Brain microvascular endothelial cell (primary cell): ENCODE measurements at places on chromosomes 11 and 22.

DNA sequence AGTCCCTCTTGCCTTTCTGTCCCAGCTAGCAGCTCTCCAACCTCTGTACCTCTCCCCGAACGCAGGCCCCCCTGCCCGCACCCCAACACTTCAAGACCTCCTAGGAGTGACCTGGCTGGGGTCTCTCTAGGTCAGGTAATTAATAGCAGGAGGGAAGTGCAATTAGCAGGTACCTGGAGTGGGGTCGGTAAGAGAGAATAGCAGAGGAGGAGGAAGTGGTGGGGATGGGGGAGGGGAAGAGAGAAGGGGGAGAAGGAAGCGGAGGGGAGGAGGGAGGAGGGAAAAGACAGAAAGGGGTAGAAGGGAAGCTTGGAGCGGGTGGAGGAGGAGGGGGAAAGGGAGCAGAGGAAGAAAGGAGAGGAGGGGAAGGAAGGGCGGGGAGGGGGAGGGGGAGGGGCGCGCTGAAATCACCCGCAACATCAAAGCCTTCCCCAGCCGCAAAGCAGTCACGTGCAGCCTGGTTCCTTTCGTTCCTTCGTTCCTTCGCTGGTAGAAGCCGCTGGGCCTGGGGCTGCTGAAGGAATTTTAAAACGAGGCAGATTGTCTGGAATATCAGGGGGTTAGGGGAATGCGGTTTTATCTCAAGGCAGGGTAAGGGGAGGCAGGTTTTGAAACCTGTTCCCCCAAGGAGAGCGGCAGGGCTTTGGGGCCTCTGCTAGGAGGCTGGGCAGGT, 29.3 kb upstream of the TCF20 start:
- no peak for DNase-seq

DNA sequence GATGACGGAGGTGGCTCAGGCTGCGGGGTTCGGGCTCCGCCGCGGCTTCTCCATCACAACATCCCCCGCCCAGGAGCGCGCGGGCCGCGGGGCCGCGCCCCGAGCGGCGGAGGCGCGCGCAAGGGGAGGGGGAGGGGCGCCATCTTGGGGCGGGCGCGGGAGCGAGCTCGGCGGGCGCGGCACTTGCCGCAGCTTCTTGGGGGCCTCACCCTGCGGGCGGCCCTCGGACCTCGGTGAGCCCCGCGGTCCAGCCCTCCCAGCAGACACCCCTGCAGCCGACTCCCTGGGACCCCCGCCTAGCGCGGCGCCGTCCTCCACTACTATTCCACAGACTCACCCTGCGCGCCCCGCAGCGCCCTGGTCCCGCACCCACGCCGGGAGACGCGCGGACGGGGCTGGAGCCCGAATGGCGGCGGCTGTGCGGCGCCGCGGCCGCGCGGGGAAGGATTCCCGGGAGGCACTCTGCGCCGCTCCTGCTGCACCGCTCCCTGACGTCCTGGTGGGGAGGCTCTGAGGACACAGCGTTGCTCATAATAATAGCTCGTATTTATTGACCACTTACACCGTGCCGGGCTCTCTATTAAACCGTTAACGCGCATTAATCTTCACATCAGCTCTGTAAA, at the start of gene APBB1:
APBB1 (minus strand) TSS at position 86 of the 623 bp plus-strand sequence. CDS start 7,747 bp downstream, outside the sequence.
- peak; percentile 47 for DNase-seq

DNA sequence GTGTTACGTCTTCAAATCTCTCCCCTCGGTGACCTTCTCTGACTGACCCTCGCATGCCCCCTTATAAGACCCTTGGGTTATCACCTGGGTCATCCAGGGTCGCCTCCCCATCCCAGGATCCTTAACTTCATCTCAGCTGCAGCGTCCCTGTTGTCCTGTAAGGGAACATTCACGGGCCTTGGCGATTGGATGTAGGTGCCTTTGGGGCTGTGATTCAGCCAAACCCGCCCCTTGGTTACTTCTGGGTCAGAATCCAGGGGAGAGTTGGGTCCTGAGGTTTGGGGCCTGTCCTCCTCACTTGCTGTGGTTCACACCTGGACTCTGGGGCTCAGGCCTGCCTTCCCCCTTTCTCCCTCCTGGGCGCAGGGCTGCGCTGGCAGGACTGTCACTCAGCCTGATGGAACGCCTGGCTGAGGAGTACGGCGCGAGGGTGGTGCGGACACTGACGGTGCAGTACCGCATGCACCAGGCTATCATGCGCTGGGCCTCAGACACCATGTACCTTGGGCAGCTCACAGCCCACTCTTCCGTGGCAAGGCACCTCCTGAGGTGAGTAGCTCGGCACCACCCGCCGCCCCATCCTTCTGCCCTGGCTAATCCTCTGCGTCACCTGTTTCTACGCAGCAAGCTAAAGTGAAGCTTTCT, 29.4 kb downstream of the IGHMBP2 start:
- DNase-seq = no peak

GRCh38 chr11:44916331-44916730, 34.4 kb downstream of the TP53I11 start:
- DNase-seq = no peak

- DNase-seq = no peak
These were observed 45.5 kb downstream of the CELSR1 start for GRCh38 chr22:46491946-46492345.

DNA sequence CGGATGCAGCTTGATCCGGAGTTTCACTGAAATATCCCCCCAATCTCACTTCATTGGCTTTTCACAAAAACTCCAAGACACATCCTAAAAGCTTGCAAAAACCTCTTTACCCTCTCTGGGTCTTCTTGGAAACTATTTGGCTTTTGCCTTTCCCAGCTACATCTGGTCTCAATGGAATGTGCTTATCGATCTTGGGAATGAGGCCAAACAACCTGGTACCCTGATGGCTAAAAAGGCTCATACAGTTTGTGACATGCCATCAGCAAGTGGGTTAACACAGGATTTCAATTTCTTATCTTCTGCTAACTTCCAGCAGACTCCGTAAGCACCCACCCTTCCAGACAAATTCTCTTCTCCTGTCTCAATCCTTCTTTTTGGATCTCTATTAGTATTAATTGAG, 45.9 kb upstream of the TEAD1 start:
- DNase-seq = no peak

DNA sequence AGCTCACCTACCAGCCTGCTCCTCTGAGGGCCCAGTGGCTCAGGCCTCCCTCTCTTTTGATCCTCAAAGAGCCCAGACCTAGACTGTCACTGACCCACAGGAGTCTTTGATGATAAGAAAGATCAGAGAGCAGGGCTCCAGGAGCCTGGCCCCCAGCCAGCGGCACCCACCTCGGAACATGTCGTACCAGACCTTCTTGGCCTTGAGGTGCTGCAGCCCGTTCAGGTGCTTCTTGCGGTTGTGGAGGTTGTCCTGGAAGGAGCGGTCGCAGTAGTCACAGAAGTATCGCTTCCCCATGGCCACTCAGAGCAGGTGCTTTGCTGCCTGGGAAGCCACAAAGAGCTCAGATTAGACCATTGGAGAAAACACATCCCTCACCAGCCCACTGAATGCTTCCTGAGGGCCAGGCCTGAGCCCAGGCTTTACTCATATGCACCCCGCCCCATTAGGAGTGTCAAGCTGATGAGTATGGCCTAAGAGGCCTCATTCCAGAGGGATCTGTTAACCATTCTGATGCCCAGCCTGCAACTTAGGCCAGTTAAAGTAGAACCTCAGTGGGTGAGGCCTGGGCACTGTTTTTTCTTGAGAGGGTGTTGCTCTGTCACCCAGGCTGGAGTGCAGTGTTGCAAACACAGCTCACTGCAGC, 18.4 kb downstream of the ZMAT5 start:
- DNase-seq = no peak

DNA sequence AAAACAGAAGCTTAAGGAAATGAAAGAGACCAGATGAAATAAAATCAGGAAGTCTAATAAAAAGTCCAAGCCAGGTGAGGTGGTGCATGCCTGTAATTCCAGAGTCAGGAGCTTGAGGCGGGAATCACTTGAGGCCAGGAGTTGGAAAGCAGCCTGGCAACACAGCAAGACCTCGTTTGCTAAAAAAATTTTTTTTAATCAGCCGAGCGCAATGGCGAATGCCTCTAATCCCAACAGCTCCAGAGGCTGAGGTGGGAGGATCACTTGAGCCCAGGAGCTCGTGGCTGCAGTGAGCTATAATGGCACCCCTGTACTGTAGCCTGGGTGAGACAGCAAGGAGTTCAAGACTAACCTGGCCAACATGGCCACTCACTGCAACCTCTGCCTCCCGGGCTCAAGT, 8.0 kb downstream of the RAB6A start:
- DNase-seq = no peak

- no peak for DNase-seq
These were observed 33.9 kb downstream of the SWAP70 start for GRCh38 chr11:9697766-9698165.

GRCh38 chr11:59283825-59284772, 71.4 kb upstream of the MPEG1 start:
- DNase-seq = peak; percentile 55

DNA sequence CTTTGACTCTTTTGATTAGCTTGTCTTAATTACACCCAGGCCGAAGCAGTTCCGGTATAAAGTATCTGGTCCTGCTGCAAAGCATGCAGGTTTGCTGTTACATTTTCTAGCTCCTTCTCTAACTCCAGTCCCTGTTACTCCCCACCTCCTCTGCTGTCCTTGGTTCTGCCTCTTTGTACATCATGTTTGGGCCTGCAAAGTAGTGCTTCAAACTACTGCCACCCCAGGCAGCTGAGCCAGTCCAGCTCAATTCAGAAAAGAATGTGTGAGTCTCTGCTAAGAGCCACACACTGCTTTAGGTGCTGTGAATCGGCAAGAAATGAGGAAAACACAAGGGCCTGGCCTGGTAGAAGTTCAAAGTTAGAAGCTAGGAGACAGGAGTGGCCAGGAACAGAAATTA, 136.0 kb downstream of the SERGEF start:
- no peak for DNase-seq

- DNase-seq = no peak
These were observed 1.2 kb downstream of the SVIP start for GRCh38 chr11:22828373-22828772.

- DNase-seq = no peak
These were observed 36.9 kb upstream of the KRTAP5-7 start for GRCh38 chr11:71490044-71490730.

DNA sequence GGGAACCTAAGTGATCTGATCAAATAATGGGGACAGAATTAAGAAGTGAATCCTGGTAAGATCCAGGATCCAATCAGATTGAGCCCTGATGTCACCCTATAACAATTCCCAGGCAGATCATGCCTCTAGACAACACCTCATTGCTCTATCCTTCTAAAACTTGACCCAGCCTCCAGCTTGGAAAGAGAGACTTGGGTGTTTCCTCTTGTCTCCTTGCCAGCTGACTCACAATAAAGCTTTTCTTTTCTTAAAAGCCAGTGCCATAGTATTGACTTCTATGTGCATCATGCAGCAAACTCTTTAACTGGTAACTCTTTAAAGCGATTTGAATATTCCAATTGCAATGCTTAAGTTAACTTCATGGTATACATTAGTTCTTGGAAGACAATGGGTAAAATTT, 109.6 kb upstream of the CHORDC1 start:
- DNase-seq = peak; percentile 3

DNA sequence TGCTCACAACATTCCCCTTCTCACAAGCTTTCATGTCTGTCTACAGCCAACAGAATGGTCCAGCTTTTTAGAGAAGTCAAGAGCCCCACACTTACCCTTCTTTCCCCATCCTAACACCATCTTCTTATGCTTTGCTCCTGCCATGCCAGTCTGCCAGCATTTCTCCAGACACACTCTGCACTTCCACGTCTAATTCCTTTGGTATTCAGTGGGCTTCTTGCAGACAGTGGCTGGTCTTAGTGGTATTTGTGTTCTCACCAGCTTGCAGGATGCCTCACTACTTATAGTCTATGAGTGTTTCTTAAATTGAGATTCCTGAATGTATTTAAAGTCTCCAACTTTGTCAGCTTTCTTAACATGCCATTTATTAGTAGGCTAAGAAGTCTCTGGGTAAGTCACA, 154.4 kb downstream of the BBOX1 start:
- DNase-seq = no peak

- DNase-seq = peak; percentile 0
These were observed 65.5 kb upstream of the CHORDC1 start for GRCh38 chr11:90288212-90288821.

DNA sequence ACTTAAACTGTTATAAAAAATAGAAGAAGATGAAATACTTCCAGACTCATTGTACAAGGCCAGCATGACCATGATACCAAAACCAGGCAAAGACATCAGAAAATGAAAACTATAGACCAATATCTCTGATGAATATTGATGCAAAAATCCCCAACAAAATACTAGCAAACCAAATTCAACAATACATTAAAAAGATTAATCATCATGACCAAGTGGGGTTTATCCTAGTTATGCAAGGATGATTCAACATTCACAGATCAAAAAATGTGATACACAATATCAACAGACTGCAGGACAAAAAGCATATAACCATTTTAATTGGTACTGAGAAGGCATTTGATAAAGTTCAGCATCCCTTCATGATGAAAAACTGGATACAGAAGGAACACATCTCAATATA, 824.5 kb upstream of the RAG2 start:
- DNase-seq = no peak

GRCh38 chr11:92251980-92252379, 27.4 kb downstream of the FAT3 start:
- peak; percentile 14 for DNase-seq

DNA sequence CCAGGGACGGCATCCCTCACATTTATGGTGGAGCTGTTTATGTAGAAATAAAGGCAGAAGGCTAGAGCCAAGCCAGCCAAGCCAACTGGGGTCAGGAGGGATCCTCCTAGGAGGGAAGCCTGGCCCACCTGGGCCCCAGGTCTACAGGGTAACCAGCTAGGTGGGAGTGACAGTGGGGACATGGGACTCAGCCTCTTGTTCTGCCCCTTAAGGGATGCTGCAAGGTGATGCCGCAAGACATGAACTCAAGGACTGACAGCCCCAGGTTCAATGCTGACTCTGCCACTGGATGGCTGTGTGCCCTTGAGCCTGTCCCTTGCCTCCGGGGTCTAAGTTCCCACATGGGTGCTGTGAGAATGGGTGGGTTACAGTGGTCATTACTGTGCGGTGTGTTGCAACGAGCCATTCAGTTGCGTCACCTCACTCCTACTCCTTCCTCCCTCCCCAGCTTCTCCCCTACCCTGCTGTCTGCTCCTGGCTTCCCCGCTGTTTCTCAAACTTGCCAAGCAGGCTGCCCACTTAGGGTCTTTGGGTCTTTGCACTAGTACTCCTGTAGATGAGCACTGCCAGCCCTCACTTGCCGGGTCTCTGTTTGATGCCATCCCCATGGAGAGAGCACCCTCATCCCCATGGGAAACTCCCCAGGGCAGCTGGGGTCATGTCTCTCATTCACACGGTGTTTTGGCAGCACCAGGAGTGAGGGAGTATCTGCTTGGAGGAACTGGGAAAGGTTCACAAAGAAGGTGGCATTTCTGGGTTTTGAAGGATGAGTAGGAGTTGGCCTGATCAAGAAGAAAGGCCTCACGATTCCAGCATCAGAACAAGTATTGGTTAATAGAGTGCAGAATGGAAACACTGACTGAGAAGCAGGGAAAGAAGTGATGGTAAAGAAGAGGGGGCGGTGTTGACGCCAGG, 43.0 kb upstream of the RTL6 start:
- DNase-seq = no peak

- DNase-seq = no peak
These were observed 8.9 kb downstream of the SUSD2 start for GRCh38 chr22:24190159-24190540.

DNA sequence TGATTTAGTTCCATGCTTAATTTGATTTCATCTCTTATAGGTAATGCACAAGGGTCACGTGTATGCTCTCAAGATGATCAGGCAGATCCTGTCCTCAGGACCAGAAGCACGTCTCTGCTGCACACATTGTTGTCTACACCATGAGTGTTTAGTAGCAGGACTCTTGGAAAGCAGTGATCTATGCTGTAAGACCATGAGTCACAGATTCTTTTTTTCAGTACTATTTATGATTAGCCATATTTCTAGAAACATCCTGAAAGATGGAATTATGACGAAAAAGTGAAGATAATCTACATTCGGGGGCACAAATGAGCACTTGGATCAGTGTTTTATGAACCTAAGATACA, 29.6 kb downstream of the ZBED4 start:
- DNase-seq = peak; percentile 12
